ENCODE measurements at places on chromosomes 11 and 22.

GRCh38 chr11:36702330-36703054 lies 104.5 kb upstream of the RAG2 start:
- DNase-seq, result no peak

DNA sequence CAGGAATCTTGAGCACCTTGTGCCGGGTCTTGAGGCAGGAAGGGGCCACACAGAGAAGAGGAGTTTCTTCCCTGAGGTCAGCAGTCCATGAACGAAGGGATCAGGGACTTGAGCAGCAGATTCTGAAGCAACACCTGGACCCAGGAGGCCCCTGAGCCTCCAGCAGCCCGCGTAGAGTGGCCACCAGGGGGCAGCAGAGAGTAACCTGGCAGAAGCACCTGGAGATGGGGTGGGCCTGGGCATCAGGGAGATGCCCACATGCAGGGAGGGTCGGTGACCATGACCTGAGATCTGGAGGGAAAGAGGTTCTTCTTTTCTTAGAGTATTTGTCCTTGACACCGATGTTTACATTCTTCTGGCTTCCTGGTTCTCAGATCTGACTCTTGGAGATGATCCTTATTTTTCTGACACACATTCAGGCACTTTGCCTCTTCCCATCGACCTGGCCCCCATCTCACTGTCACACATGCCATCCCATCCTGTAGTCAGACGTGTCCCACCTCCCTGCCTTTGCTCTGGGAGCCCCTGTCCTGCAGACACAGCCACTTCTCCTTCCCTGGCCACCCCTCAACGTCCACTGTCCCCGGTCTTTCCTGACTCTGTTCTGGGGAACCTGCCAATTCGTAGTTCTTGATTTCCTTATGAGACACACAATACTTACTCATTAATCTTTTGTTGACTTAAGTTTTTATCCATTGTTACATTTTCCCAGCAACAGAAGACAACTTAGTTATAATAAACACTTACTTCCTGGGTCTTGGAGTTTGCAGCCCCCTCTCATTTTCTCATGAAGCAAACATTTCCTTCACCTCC lies 66.5 kb downstream of the GGTLC2 start:
- DNase-seq, result peak; percentile 82

- no peak for DNase-seq
Measured at GRCh38 chr11:42255906-42256305, 796.5 kb upstream of the LRRC4C start.

DNA sequence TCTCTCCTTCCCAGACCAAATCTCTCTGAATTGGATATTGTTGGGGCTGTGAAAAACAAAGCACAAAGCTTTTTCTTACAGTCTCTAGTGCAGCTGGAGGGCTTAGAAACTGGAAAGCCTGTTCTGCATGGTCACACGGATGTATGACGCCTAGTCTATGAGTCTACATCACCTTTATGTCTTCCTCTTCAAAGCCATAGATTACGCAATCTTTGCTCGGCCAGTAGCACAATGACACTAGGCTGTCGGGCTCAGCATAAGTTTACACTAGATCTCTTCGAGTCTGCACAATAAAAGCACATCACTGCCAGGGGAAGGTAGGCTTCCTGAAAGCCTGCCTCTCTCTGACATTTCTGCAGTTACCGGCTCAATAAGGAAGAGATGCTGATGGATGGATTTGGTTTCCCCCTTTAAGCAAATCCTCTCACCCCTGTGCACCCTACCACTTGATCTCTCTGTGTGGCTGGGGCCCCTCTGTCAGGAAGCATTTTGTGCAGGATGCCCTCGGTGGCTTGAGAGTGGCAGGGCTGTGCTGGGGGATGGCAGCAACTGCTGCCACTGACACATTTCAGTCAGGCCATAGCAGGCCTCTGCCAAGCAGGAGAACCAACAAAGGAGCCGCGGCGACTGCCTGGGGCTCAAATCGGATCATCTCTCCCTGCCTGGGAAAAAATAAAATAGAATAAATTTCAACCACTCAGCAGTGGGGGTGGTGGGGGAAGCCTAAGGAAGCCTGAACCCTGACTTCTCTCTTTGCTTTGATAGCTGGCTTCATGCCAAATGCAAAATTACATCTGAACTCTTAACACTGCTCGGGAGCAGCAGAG lies 1272.8 kb downstream of the LRRC4C start:
- DNase-seq, result no peak

- DNase-seq, result no peak
Measured at GRCh38 chr11:23933721-23934120, 563.1 kb upstream of the LUZP2 start.

- DNase-seq, result no peak
Measured at GRCh38 chr11:68552542-68552941, 92.0 kb downstream of the PPP6R3 start.

GRCh38 chr11:1219446-1219833 lies 3.4 kb upstream of the MUC5B start:
- no peak for DNase-seq

GRCh38 chr22:48396091-48396784 lies 1431.4 kb downstream of the BRD1 start:
- DNase-seq, result no peak

DNA sequence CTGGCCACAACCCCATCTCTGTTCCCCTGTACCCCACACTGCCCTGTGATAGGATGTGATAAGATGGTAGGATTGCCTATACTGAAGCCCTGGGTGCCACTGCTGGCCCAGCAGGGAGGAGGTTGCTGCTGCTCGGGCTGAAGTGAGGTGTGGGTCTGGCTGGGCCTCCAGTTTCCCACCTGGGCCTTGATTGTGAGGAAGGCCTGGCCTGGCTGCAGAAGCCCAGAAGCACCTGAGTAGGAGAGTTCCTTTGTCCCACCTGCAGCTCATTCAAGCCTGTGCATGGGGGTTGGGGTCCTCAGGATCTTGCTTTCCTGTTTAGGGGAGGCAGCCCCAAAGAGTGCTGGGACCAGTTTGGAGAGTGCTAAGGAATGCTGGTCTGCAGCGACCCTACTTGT lies 3.3 kb downstream of the ST3GAL4 start:
- no peak for DNase-seq

GRCh38 chr11:67271541-67272284 lies 5.4 kb downstream of the GRK2 start:
- peak; percentile 65 for DNase-seq

GRCh38 chr11:50182486-50182885 lies 149.8 kb downstream of the OR4C45 start:
- no peak for DNase-seq

- DNase-seq, result no peak
Measured at GRCh38 chr11:9838961-9839360, 175.1 kb downstream of the SWAP70 start.

GRCh38 chr11:1872267-1872985 lies 19.3 kb downstream of the PRR33 start:
- no peak for DNase-seq

DNA sequence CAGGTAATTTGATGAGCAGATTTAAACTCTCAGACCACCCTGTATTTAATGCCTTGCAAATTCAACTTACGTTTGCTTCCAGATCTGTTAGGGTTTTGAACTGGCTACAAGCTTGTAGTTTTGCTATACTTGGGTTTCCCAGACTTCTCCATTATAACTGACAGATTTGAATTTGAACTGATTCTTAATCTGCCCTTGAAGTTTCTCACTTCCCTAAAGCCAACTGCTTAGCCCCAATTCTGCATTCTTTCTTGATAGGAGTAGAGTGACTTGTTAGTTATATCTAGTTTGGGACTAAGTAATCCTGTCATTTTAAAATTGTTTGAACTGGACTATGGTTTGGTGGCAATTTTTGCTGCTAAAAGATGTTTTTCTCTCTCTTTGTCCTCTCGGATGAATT lies 9.7 kb downstream of the LAYN start:
- no peak for DNase-seq

GRCh38 chr11:95676308-95676707 lies 113.3 kb downstream of the FAM76B start:
- no peak for DNase-seq

GRCh38 chr11:113683481-113684046 lies 22.5 kb downstream of the TMPRSS5 start:
- DNase-seq, result no peak

GRCh38 chr22:31323578-31324550 lies 22.3 kb downstream of the PATZ1 start:
- DNase-seq, result no peak

DNA sequence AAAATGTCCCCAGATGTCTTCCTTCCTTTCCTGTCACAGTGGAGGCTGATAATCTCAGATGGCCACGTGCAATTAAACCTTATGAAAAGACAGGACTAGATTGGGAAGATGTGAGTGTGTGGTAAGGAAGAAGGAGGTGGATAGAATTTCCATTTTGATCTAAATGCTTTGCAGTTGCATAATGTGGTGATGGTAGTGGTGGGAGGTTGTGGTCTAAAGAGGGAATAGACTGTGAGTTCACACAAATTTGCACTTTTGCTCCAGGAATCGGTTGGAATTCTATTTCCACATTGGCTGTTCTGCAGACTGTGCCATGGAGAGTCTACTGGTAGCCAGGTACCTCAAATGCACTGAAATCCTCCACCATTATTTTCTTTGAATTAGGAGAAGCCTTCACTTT lies 93.3 kb downstream of the ZBTB16 start:
- DNase-seq, result no peak

GRCh38 chr11:9851366-9851765 lies 187.5 kb downstream of the SWAP70 start:
- no peak for DNase-seq

DNA sequence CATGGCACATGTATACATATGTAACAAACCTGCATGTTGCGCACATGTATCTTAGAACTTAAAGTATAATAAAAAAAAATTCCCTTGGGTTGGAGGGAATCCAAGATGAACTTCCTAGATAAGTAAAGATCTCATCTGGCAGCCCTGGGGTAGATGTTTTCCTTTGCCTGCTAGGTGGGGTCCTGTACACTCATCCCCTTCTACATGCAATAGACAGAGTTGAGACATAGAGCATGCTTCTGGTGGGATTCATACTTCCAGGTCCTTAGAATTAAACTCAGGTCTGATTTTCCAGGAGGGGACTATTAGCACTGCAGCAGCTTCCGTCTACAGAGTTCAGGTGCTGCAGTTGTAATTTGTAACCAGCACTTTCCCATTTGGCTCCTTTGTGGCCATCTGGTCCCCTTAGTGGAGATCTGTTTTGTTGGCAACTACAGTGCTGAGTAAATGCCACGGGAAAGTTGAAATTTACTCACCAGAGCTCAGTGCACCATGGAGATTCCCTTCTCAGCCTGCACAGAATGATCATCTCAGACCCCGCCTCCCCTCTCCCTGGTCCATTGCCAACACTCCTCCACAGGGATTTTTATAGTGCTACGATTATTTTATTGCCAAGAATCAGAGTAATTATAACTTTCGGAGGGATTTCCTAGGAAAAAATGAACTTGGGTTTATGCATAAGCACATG lies 220.1 kb upstream of the E2F8 start:
- no peak for DNase-seq

DNA sequence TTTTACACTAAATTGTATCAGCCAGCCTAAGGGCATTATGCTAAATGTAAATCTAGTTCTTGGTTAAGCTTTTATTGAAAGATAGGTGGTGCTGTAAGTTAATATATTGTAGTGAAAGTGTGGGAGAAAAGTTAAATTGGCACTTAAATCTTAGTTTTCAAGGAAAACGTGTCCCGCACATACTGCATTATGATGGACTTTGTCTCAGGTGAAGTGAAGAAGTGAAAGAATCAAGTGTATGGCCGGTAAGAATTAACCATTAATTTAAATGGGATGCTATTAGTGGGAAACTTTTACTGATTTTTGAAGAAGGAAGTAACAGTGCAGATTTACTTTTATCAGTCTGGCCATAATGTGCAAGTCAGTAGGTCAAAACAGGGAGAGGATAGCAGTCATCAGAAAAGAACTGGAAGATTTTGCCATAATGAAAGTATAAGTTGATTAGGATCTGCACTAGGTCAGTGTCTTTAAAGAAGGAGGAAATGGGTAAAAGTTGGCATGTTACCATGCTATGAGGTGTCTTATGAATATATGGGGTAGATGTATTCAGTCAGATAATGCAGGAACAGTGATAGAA lies 81.6 kb downstream of the PDHX start:
- DNase-seq, result no peak

DNA sequence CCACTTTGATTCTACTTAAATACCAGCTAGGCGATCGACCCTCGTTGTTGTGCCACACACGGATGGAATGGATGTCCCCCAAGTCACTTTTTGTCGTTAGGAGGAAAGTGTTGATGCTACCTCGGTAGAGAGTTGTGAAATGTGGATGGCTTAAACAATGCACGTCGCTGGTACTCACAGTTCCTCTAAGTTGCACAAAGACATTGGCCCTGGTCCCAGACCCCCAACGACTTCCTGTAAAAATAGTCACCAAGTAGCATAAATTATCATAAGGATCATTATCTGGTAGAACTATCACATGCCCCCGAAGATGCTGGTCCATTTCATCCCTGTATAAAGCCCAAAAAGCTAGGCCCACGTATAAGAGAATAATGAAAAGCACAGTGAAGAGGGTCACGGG lies 3.8 kb downstream of the PKDREJ start:
- no peak for DNase-seq

DNA sequence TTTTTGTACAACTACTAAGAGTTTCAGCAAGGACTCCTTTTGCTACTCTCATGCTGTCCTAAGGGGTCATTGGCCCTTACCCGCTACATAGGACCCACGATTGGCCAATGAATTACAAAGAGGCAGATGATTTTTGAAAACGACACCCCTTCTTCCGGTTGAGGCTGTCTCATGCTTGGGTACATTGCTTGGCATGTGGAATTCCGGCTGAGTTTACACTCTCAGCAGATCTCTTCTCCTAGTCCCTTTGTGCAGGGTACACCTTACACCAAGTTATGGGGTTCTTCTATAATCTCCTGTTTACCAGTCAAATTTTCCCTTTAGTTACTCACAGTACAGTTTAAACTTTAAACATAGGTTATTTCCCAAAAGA lies 52.1 kb downstream of the SLC17A6 start:
- DNase-seq, result no peak

DNA sequence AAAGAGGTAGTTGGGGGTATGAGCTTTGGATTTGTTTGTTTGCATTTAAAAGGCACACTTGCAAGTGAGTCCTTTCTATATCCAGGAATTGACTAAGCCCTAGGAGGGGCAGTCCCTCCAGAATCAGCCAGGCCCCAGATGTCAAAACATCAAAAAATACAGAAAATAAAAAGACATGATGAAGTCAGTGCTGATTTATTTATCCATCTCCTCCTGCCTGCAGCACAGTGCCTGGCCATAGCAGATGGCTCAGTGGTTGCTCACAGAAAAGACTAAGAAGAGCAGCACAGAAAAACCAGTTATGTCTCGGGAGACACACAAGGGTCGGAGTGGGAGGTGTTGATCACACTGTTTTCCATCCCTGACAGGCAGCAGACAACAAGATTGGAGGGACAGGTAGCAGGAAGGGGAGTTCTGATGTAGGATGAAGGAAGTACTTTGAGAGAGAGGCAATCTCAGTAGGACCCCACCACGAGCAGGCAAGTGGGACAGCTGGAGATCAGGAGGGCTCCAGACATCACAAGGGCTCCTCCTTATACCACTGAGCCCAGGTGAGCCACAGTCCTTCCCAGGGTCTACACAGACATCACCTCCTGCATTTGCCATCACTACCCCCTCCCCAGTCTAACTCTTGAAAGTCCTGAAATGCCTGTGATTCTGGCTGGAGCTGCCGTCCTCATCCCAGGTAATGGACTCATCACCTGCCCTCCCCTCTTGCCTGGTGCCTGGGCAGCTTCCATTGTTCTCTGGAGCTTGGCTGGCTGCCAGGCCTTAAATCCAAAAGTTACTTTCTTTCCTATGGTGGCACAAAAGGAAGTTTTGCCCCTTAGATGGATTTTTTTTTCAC lies 32.3 kb downstream of the TMPRSS5 start:
- DNase-seq, result no peak
